ENCODE measurements at places on chromosomes 4 and X.

GRCh38 chr4:109462802-109463201 is 29.2 kb downstream of the SEC24B start:
- no peak for DNase-seq

GRCh38 chrX:110081740-110082139 is 78.8 kb downstream of the TMEM164 start:
- DNase-seq: no peak

GRCh38 chr4:26647523-26648224 is 63.8 kb downstream of the TBC1D19 start:
- no peak for DNase-seq

- DNase-seq: no peak
These were observed 381.0 kb upstream of the EMCN start for GRCh38 chr4:100898844-100899243.

- no peak for DNase-seq
These were observed 4.3 kb downstream of the SEPSECS start for GRCh38 chr4:25155947-25156346.

DNA sequence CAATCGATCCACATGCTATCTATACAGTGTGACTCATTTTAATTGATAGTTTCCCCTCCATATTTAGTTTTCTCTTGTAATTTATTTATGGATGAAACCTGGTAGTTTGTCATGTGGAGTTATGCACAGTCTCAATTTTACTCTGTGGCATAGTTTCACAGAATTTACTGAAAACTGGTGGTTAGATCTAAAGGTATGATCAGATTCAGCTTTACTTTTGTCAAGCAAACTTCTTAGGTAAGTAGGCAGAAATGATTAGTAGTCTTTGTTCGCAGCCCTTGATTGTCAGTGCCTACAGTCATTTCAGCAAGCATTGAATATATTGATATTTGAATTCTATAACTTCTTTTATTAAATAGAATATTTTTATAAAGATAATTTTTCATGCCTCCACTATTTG is 2.5 kb downstream of the ADD1 start:
- DNase-seq: no peak

- peak; percentile 44 for DNase-seq
These were observed 18.4 kb downstream of the IL21 start for GRCh38 chr4:122602277-122603142.

- no peak for DNase-seq
These were observed 242.2 kb upstream of the CTSO start for GRCh38 chr4:156195914-156196313.

- DNase-seq: no peak
These were observed 235.2 kb downstream of the FRAS1 start for GRCh38 chr4:78292341-78292740.

- DNase-seq: no peak
These were observed 80.9 kb downstream of the NKX6-1 start for GRCh38 chr4:84417997-84418709.

DNA sequence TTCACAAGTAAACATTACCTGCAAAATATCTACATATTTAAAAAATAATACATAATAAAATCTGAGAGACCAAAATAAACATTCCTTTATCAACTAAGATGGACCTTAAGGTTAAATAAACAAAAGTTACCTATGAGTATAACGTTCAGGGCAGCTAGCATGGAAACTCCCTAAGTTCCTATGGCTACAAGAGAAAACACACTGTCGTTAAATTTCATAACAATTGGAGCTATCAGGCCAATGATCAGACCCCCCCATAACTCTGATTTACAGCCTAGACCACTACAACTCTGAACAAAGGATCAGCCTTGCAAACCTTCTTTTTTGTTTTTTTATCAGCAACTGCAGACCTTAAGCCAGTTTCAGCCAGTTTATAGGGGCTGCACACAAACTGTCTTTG is 1418.4 kb downstream of the PCDH18 start:
- DNase-seq: no peak

GRCh38 chrX:36609616-36610585 is 398.3 kb upstream of the FAM47C start:
- no peak for DNase-seq

GRCh38 chrX:136065044-136065671 is 79.9 kb downstream of the SLC9A6 start:
- peak; percentile 3 for DNase-seq
